ENCODE measurements at places on chromosomes 7 and 10. TPM values are rescaled to one million over a fixed set of nuclear protein-coding genes. Genes with fewer than 3 reads are reported as not detected.

DNA sequence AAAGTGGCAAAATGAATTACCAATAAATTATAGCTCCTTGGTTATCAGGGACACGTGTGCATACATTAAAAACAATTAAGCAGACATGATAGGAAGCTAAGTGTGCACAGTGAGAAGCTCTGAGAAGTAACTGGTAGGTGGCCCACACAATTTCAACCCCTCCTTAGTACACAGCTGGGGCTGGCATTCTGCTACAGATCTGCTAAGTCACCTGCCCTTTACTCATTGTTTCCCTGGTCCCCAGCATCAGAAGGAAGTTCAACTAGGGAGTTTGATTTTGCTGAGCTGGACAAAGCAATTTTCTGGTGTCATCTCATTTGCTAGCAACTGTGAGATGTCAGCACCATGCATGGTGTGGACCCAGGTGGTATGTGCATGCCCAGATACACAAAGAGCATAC is 424.1 kb upstream of the NPVF start:
- DNase-seq = no peak

- no peak for DNase-seq
These were observed 36.6 kb downstream of the BNIP3 start for GRCh38 chr10:131944976-131945695.

GRCh38 chr10:100978901-100979195 is 8.4 kb downstream of the MRPL43 start:
- no peak for DNase-seq

- no peak for DNase-seq
These were observed 370.8 kb downstream of the GRID1 start for GRCh38 chr10:85995791-85996190.

The PWWP2B gene
- polyA plus RNA-seq = 2.7 TPM

Data from CD14-positive monocyte (primary cell).